ENCODE measurements at places on chromosomes 12 and 14. TPM values are rescaled to one million over a fixed set of nuclear protein-coding genes. Genes with fewer than 3 reads are reported as not detected.
A peak's percentile ranks its signal among the peaks of the same experiment; 100 is the strongest.

DNA sequence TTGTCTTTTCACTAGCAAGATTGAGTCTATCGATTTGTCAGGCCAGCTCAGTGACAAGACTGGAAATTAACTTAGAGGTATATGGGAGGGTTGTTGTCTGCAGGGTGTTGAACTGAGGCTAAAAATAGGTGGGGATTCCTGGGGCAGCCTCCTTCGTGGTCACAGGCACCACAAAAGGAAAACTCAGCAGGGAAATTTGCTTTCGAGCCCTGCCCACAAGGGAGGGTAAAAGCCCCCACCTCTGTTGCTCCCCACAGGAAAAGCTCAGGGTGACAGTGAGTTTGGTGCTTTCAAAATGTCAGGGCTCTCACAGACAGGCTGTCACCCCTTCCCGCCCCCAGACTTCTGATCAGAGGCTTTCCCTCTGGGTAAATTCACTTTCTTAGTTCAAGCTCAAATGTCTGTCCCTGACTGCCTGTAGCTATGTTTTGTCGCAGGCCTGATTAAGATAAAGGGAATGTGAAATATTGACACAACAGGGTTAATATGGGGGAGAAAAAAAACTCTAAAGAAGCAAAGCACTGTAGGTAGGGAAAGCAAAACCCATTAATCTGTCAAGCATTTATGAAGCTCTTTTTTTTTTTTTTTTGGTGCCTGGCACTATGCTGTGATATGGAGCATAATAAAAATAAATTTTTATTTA, 11.7 kb upstream of the NFKBIA start:
- peaks cover 73% of the 10 kb centered on the region for H3K4me1 ChIP-seq
- no peak overlapping the region for H3K27ac ChIP-seq
- no peak for DNase-seq
- H3K4me3 ChIP-seq, result no peak overlapping the region

DNA sequence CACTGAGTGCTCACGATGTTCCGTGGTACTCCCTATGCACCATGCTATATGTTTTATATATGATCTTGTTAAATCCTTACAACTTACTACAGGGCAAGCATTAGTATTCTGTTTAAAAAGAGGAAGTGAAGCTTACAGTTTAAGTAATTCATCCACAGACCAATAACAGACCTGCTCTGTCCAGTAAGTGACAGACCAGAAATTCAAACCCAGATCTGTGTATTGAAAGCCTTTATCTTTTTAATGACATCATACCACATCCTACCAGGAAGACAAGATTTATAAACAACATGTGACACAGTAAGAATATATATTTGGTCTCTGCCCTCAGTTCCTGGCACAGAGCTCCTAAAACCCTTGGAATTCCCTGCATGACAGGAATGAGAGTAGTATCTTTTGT, 206.5 kb downstream of the STXBP6 start:
- H3K27me3 ChIP-seq, result no peaks in the 10 kb centered on the region
- no peak overlapping the region for H3K27ac ChIP-seq
- H3K36me3 ChIP-seq, result no peaks in the 10 kb centered on the region
- H3K4me1 ChIP-seq, result peaks cover 59% of the 10 kb centered on the region
- no peak for DNase-seq

DNA sequence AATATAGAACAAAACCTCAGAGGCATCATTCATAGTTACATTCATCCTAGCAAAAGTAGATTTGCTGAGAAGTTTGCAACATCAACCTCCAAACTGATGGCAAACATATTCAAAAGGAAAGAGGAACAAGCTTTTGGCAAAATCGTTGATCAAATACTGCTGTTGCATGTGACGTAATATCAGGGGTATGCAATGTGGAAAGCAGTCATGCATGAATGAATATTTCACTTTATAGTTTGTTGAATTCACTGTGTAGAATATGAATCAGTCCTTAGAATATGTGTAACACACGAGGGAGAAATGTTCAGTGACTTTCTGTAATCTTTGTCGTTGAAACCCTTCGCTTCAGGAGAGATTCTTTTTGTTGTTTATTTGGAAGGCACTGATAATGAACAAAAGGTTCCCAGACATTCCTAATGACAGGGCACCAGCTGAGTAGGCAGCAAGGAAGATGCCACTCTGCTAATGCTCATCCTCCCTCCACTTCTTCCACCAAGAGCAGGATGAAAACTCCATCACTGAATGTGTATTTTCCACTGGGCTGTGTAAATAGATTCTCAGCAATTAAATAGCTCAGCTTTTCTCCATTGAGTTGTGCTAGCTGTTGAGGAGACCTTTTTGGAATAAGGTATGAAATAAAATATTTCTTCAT, 126.1 kb downstream of the PELI2 start:
- no peak for DNase-seq
- no peaks in the 10 kb centered on the region for H3K36me3 ChIP-seq
- 0 out of 3 replicates have a peak, but pooled peaks cover 5% of the 10 kb centered on the region for H3K27me3 ChIP-seq
- no peaks in the 10 kb centered on the region for H3K4me1 ChIP-seq
- no peak overlapping the region for H3K4me3 ChIP-seq

- H3K4me1 ChIP-seq, result no peaks in the 10 kb centered on the region
- H3K27me3 ChIP-seq, result no peaks in the 10 kb centered on the region
- H3K4me3 ChIP-seq, result no peak overlapping the region
- H3K27ac ChIP-seq, result no peak overlapping the region
These were observed 962 bp upstream of the KERA start for GRCh38 chr12:91058786-91059185.

GRCh38 chr14:75286313-75286712, 7.7 kb downstream of the FOS start:
- DNase-seq, result no peak
- H3K4me3 ChIP-seq, result peak overlapping the region; percentile 40
- H3K27ac ChIP-seq, result peak overlapping the region; percentile 52
- H3K36me3 ChIP-seq, result peaks cover 2% of the 10 kb centered on the region

- H3K27ac ChIP-seq, result no peak overlapping the region
- DNase-seq, result no peak
- no peak overlapping the region for H3K4me3 ChIP-seq
- peaks cover 6% of the 10 kb centered on the region for H3K36me3 ChIP-seq
These were observed 20.4 kb downstream of the VASH1 start for GRCh38 chr14:76781648-76782051.

DNA sequence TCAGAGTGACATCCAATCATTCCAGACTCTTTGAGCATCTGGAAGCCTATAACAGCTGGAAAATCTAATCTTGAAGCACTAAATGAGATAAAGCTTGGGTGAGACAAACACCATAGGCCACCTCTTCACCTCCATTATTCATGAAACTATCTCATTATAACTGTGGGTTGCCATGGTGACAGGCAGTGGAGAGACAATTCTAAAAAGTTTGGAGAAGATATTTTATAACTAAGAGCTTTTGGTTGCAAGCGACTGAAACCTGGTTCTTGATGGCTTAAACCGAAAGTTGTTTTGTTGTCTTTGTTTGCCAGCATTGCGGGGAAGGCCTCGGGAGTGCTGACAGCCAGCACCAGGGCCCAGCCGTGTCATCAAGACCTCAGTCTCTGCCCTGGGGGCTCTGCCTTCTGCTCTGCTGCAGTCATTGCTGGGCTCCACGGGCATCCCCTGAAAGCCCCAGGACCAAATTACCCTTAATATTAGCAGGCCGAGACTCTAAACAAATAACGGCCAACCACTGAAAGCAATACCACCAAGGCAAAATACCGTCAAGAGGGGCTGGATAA, 353.6 kb upstream of the SFSWAP start:
- H3K4me3 ChIP-seq, result no peak overlapping the region
- no peak for DNase-seq
- H3K36me3 ChIP-seq, result no peaks in the 10 kb centered on the region
- no peak overlapping the region for H3K27ac ChIP-seq

GRCh38 chr12:57632958-57633840, at the start of gene B4GALNT1:
TSS of gene B4GALNT1 (minus strand) at chr12:57633201. CDS start at chr12:57632132, 1,069 bp downstream.
- H3K27ac ChIP-seq, result no peak within 1 kb of the TSS
- 0 out of 3 replicates have a peak, but pooled peaks cover 3% of the 10 kb centered on the region for H3K36me3 ChIP-seq
- H3K27me3 ChIP-seq, result 0 out of 3 replicates have a peak, but pooled peaks cover 2% of the 10 kb centered on the region
- DNase-seq, result no peak
- H3K4me3 ChIP-seq, result peak within 1 kb of the TSS; percentile 68

DNA sequence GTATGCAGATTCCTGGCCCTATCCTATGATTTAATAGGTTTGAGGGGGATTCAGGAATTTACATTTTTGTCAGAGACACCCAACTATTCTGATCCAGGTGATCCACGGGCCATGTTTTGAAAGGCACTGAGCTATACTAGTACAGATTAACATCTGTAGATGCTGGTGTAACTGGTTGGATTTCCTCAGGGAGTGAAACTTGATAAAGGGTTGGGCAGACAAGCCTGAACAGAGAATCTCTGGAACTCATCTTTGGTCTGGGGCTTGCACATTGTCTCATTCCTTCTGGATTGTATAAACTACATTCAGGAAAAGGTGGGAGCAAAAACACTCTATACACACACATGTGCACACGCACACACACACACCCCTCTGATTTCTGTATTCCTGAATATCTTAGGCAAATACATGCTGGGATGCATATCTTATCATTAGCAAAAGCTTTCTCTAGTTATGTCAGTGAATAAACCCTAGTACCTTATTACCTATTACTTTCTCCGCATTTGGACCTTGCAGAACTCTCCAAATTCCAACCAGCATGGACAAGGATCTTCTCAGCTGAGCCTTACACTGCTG, 104.6 kb downstream of the SLC38A1 start:
- no peaks in the 10 kb centered on the region for H3K4me1 ChIP-seq
- H3K27me3 ChIP-seq, result no peaks in the 10 kb centered on the region
- no peaks in the 10 kb centered on the region for H3K36me3 ChIP-seq
- DNase-seq, result no peak

SLC25A47 gene
- total RNA-seq, result 1.0 TPM

CDKL1 gene
- 7.9 TPM for total RNA-seq

FKBP11 gene
- total RNA-seq, result 6.0 TPM

LYZ gene
- total RNA-seq, result 1,312 TPM

PTPRO gene
- total RNA-seq, result not detected

All from HepG2 (cell line).